Hepatocyte (in vitro differentiated cells): ENCODE measurements at places on chromosomes 11 and 22.
A peak's percentile ranks its signal among the peaks of the same experiment; 100 is the strongest.

DNA sequence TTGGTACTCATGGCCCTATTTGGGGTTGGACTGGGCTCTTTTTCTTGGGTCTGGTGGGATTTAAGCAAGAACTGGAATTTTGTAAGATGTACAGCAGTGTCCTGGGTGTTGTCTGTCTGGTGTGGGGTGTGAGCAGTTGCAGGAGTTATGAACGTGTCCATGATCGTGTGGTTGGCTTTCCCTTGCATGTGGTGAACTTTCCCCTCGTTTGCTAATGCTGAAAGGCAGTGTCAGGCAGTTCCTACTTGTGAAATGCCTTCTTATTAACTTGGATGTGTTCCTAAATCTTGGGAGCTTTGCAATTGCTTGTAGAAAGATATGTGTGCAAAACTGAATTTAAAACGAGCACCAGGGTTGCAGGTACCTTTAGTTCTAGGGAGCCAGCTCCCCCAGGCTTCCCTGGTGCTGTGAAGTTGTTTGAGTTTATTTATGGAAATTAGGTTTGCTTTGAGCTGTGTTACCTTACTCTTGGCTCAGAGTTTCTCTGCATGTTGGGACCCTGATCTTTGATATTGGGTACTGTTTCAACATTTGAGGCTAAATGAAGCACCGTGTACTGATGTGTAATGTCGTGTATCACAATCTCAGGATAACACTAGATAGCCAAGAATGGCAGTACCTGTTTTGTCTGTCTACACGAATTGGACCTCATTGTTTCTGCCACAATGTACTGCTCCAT lies 35.8 kb upstream of the HSD17B12 start:
- DNase-seq = peak; percentile 42
- no peaks in the 10 kb centered on the region for H3K36me3 ChIP-seq
- peaks cover 7% of the 10 kb centered on the region for H3K4me1 ChIP-seq
- peak overlapping the region; percentile 68 for H3K27ac ChIP-seq
- peaks cover 11% of the 10 kb centered on the region for H3K27me3 ChIP-seq

DNA sequence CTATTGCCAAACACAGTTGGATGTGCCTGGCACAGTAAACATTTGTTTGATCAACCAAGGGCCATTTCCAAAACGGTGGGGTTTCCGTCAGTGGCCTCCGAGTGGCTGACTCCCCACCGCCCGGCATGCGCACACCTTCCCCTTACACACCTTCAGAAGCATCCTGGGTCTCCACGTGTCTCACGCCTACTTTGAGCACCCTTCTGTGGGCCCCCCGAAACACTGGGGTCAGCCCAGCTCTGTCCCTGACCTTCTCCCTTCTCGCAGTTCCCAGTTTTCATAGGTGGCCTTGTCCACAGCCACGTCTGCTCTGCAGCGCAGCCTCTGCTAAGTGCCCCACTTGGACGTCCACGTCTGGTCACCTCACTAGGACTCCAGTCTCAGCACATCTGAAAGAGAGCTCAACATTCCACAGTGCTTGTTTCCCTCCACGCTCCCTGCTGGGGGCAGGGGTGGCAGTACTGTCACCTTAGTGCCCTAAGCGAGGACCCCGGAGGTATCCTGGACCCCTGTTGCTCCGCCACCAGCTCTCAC lies 13.2 kb upstream of the SHANK2 start:
- DNase-seq = no peak
- peaks cover 23% of the 10 kb centered on the region for H3K4me1 ChIP-seq
- H3K4me3 ChIP-seq = no peak overlapping the region
- H3K27me3 ChIP-seq = no peaks in the 10 kb centered on the region
- no peaks in the 10 kb centered on the region for H3K36me3 ChIP-seq

- H3K36me3 ChIP-seq = no peaks in the 10 kb centered on the region
- no peak overlapping the region for H3K27ac ChIP-seq
- no peak for DNase-seq
Measured at GRCh38 chr11:20321177-20321576, 42.3 kb upstream of the HTATIP2 start.

DNA sequence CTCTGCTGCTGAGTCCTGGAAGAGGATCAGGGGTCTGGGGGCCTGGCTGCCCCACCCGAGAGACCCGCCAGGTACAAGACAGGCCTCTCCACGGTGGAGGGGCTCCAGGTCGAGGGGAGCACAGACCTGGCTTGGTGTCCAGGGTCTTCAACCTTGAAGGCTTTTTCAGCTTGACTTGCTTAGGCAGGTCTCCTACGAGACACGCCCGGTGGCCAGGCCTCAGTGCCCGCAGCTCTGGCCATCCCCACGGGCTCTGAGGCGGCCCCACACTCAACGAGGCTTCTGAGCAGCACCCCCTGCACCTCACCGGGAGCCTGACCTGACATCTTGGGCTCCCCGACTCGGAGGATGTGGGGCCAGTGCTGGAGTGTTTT lies 6.6 kb upstream of the PLXNB2 start:
- peaks cover 2% of the 10 kb centered on the region for H3K4me1 ChIP-seq
- no peaks in the 10 kb centered on the region for H3K36me3 ChIP-seq
- H3K27me3 ChIP-seq = no peaks in the 10 kb centered on the region
- DNase-seq = no peak

- no peak for DNase-seq
- H3K27me3 ChIP-seq = no peaks in the 10 kb centered on the region
- H3K4me1 ChIP-seq = no peaks in the 10 kb centered on the region
Measured at GRCh38 chr11:94342250-94342649, 37.9 kb downstream of the IZUMO1R start.

GRCh38 chr11:26276798-26277424 lies 55.0 kb upstream of the ANO3 start:
- no peaks in the 10 kb centered on the region for H3K27me3 ChIP-seq
- H3K4me1 ChIP-seq = no peaks in the 10 kb centered on the region
- no peak overlapping the region for H3K4me3 ChIP-seq

DNA sequence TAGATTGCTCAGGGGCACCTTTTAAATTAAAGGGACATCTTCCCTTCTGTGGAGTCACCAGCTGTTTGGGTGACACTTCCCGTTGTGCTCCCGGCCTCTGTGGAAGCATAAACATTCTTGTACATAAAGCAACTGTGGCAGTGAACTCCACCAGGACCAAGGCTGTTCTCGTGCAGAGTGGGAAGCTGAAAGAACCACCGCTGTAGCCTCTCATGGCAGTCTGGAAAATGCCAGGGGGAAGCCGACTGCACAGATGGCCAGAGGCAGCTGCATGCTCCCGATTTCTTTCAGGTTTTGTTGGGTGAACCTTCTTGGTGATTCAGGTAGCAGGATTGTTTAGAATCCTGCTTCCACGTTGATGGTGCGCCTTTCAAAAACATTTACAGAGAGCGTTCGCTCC lies 10.3 kb downstream of the UBASH3B start:
- no peak overlapping the region for H3K27ac ChIP-seq
- DNase-seq = no peak
- H3K27me3 ChIP-seq = no peaks in the 10 kb centered on the region

- no peak overlapping the region for H3K4me3 ChIP-seq
- H3K36me3 ChIP-seq = no peaks in the 10 kb centered on the region
- H3K27me3 ChIP-seq = peaks cover 17% of the 10 kb centered on the region
- no peaks in the 10 kb centered on the region for H3K4me1 ChIP-seq
Measured at GRCh38 chr11:119512369-119512768, 89.4 kb upstream of the THY1 start.

DNA sequence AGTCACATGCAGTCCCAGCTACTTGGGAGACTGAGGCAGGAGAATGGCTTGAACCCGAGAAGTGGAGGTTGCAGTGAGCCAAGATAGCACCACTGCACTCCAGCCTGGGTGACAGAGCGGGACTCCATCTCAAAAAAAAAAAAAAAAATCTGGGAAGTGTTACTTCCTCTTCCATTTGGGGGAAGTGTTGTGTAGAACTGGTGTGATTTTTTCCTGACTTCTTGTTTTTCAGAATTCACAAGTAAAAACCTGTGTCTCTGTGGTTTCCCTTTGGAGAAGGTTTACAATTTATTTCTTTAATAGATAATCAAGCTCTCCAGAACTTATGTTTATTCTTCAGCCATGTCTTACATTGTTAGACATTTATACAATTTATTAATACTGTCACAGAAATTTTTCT lies 396.1 kb downstream of the BRD1 start:
- no peaks in the 10 kb centered on the region for H3K36me3 ChIP-seq
- DNase-seq = no peak
- H3K4me1 ChIP-seq = no peaks in the 10 kb centered on the region
- no peak overlapping the region for H3K27ac ChIP-seq
- H3K4me3 ChIP-seq = no peak overlapping the region

DNA sequence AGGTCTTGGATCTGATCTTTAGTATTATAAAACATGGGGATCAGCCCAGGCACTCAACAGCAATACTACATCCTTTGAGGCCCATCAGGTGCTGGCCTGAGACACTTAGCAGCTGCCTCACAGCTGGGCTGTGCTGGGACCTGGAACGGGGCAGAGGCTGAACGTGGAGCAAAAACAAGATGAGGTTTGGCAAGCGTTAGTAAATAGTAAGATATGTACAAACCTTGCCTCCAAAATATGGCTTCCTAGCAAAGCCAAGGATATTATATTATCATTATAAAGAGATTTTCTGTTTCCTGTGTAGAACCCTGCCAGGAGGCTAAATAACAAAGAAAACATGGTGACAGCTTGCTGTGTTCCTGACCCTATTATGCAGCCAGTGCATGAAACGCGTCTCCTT lies 60.0 kb upstream of the SPON1 start:
- H3K4me3 ChIP-seq = no peak overlapping the region
- DNase-seq = no peak
- H3K36me3 ChIP-seq = no peaks in the 10 kb centered on the region
- H3K27me3 ChIP-seq = no peaks in the 10 kb centered on the region
- H3K4me1 ChIP-seq = no peaks in the 10 kb centered on the region
- H3K27ac ChIP-seq = no peak overlapping the region

DNA sequence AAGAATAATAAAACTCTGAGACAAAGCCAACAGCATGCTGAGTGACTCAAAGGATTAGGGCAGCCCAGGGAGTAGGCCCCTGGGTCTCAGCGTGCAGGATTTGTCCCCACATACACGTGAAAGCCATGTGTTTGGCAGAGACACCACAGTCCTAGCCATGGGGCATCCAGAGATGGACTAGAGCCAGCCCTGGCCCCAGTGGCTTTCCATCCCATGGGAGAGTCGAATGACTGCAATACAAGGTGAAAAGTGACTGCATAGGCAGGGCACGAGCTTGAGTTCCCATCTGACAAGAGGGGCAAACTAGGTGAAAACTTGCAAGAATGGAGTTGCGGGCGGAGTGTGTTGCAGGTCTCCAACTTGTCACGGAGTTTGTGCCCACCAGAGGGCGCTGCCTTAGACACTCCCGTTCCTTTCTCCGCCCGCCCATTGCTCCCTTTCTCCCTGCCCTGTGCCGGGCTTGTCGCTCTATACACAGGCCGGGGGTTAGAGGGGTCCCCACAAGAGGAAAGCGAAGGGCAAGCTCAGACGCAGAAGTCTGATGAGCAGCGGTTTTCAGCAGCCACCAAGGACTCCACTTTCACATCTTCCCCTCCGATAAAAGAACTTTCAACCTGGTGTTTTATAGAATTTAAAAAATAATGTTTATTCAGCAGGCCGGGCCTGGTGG lies 24.2 kb downstream of the TSKU start:
- H3K4me3 ChIP-seq = no peak overlapping the region
- H3K27ac ChIP-seq = no peak overlapping the region
- H3K4me1 ChIP-seq = peaks cover 7% of the 10 kb centered on the region
- no peaks in the 10 kb centered on the region for H3K36me3 ChIP-seq
- no peaks in the 10 kb centered on the region for H3K27me3 ChIP-seq

DNA sequence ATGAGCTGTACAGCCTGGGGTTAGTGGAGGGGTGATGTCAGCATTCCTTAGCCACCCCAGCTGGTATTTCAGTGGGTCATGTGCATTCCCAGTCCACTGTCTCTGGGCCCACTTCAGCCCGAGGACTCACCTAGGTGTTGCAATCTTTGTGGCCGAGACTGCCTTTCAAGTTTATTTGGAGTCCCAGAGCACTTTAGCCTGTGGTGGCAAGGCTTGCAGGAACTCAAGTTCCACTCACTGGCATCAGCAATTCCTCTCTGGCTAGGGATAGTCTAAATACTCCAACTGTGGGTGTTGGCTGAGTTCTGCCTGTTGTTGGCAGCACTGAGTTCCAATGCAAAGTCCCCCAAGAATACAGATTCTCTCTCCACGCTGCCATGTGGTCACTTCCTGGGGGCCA lies 191.6 kb upstream of the PGR start:
- H3K36me3 ChIP-seq = no peaks in the 10 kb centered on the region
- DNase-seq = no peak
- H3K4me1 ChIP-seq = no peaks in the 10 kb centered on the region

- no peaks in the 10 kb centered on the region for H3K36me3 ChIP-seq
- no peak overlapping the region for H3K4me3 ChIP-seq
- H3K4me1 ChIP-seq = peaks cover 8% of the 10 kb centered on the region
- no peak for DNase-seq
Measured at GRCh38 chr11:14668731-14669301, 25.2 kb downstream of the PDE3B start.

DNA sequence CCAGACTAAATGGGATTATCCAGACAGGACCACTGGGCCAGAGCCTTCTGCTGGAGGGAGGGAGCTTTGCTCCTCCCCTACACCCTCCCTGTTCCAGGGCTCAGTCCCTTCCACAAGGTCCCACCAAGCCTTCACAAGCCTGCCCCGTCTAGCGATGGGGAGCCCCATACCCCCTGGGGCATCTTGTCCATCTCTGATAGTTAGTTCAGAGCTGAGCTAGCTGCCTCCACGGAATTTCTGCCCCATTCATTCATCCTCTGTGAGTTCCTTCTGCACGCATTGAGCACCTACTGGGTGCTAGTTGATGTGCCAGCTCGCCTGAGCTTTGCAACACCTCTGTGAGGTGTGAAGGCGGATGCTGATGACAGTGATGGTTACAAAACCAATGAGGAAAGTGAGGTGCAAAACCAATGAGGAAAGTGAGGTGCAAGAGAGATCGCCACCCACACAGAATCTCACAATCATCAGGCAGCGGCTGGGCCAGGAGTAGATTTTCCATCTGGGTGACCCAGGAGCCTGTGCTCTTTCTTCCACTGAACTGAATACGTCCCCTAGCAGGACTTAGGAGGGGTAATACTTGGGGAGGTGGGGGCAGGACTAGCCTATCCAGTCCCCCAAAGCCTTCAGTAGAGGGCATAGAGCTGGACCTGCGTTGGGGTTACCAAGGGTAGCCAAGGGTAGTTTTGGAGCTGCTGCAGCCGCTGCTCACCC lies 21.5 kb upstream of the CBX7 start:
- no peak overlapping the region for H3K4me3 ChIP-seq
- no peak for DNase-seq
- H3K36me3 ChIP-seq = no peaks in the 10 kb centered on the region

DNA sequence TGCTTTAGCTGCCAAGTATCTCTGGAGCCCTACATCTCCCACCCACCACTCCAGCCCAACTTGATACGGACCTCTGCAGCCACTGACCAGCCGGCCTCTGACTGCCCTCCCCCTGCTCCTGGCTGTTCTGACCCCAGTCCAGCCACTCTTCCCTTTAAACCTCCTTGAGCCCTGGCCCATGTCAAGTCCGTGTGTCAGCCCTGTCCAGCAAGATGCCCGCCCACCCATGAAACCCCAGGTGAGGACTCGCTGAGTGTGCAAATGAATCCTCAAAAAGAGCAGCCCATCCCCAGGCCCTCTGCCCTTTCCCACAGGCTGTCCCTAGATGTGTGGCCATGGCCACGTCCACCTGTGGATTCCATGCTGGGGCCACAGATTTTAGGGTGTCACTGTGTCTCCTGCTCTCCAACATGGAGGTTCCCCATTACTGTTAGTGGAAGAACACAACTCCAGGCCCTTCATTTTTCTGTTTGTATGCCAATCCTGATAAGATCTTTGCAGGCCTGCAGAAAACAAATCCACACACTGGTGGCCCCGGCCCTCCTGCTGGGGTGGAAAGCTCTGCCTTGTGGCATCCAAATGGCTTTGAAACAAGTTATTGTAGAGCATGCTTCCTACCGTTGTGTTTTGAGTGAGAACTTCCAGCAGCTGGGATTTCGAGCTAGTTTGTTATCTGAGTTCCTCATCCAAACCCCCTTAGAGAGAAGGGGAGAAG lies 22.7 kb upstream of the ADORA2A start:
- no peak for DNase-seq
- H3K27ac ChIP-seq = no peak overlapping the region
- H3K36me3 ChIP-seq = no peaks in the 10 kb centered on the region
- no peaks in the 10 kb centered on the region for H3K27me3 ChIP-seq
- no peak overlapping the region for H3K4me3 ChIP-seq
- H3K4me1 ChIP-seq = peaks cover 28% of the 10 kb centered on the region
